ENCODE measurements at places on chromosomes 2 and 18. TPM values are rescaled to one million over a fixed set of nuclear protein-coding genes. Genes with fewer than 3 reads are reported as not detected.

IL37 gene
- not detected for total RNA-seq

- no peak overlapping the region for H3K4me3 ChIP-seq
- H3K36me3 ChIP-seq, result peaks cover 4% of the 10 kb centered on the region
- peaks cover 30% of the 10 kb centered on the region for H3K4me1 ChIP-seq
- H3K27ac ChIP-seq, result no peak overlapping the region
- no peaks in the 10 kb centered on the region for H3K27me3 ChIP-seq
Measured at GRCh38 chr2:42169874-42170521, 845 bp downstream of the EML4 start.

DNA sequence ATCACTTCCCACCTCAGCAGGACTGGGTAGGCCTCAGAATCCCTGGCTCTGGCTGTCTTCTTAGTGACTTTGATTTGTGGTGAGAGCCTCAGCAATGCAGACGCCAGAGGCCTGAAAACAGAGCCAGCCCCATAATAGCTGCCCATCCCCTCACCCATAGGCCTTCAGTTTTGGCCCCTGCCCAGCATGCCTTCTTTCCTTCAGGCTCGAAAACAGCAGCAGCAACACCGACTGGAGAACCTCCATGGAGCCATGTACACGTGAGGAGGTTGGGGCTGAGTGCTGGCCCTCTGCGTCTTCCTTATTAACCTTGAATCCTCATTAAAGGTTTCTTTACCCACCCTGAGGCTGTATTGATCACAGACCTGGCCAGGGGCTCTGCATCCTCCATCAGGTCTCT is 1.7 kb downstream of the RNF181 start:
- H3K4me1 ChIP-seq, result peaks cover 20% of the 10 kb centered on the region
- peaks cover 5% of the 10 kb centered on the region for H3K36me3 ChIP-seq
- H3K4me3 ChIP-seq, result no peak overlapping the region
- H3K27me3 ChIP-seq, result no peaks in the 10 kb centered on the region
- no peak for DNase-seq
- no peak overlapping the region for H3K27ac ChIP-seq

DNA sequence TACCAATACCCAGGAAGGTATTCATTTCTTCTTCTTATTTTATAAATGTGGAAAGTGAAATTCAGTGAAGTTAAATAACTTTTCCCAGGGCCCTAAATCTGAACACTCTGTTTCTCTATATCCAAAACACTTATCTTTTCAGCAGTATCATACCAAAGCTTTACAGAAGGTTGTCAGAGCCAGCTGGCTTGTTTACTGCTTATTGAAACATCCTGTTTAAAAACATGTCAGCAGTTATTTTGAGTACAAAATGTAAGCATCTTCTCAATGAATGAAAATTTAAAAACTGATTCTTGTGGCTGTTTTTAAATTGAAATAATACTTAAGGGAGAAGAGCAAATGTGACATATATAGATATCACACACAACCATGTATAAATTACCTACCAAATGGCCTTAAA is 11.3 kb upstream of the CDH19 start:
- no peak overlapping the region for H3K4me3 ChIP-seq
- no peaks in the 10 kb centered on the region for H3K4me1 ChIP-seq
- no peak overlapping the region for H3K27ac ChIP-seq
- no peak for DNase-seq
- H3K27me3 ChIP-seq, result no peaks in the 10 kb centered on the region

DNA sequence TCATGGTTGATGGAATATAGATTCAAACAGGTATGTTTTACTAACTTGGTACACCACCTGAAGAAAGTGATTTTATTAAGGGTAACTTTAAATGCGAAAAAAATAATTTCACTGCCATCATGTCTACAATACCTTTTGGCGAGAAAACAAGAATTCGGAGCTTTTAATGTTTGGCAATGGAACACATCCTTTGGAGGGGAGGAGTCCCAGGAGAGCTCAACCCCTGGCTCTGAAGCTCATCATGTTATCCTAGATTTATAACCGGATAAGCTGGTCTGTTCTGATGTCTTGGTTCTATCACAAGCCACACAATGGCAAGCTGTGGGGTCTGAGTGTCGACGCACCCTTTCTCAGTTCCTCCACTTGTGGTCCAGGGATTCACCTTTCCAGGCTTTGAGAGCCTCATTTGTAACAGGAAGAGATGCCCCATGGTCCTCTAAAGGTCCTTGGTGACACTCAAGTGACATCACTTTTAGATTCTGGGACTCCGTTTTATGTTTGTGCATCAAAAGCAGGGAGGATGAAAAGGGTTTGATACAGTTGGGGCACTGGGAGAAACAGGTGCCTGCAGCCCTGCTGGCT is 172.7 kb downstream of the BCL2 start:
- no peak overlapping the region for H3K27ac ChIP-seq
- no peaks in the 10 kb centered on the region for H3K27me3 ChIP-seq
- H3K4me1 ChIP-seq, result peaks cover 51% of the 10 kb centered on the region
- DNase-seq, result no peak
- H3K36me3 ChIP-seq, result peaks cover 17% of the 10 kb centered on the region
- no peak overlapping the region for H3K4me3 ChIP-seq

DNA sequence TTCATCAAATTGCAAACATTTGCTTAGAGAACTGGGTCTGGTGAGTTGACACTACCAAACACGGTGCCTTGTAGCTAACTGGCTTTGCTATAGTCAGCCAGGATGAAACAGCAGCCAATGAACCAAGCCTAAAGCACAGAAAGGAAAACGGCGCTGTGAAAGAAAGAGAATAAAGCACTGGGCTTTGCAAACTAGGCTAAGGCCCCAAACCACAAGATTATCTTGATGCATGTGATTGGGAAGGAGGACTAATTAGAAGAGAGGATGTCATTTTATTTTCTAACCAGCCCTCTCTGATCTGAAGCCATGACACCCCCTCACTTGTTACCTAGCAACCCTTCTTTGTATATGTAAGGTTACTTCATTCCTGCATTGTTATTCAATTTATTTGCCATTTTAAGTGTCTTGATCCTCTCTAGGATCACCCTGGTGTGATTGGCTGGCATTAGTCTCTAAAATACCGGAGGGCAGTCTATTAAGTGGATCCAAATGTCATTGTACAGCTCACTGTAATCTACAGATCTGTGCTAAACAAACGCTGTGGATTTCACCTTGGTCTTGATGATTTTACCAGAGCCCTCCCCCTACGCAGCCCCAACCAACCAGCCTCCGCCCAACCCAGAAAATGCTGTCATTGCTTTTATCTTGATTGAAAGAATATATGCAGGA is 395.4 kb upstream of the ACVR2A start:
- no peak for DNase-seq
- no peaks in the 10 kb centered on the region for H3K36me3 ChIP-seq
- no peak overlapping the region for H3K4me3 ChIP-seq
- no peak overlapping the region for H3K27ac ChIP-seq

All from activated naive CD8-positive, alpha-beta T cell treated with anti-CD3 and anti-CD28 coated beads for 36 hours (primary cell).